Mesothelial cell of epicardium (in vitro differentiated cells): ENCODE measurements at places on chromosomes 5 and 9. TPM values are rescaled to one million over a fixed set of nuclear protein-coding genes. Genes with fewer than 3 reads are reported as not detected.

The CCNO gene
- total RNA-seq: 0.20 to 0.80 TPM (median 0.45 TPM) in 3 replicates

GRCh38 chr5:147483188-147483790 lies 26.6 kb downstream of the DPYSL3 start:
- no peak overlapping the region for H3K4me3 ChIP-seq
- H3K36me3 ChIP-seq: no peaks in the 10 kb centered on the region
- H3K27me3 ChIP-seq: no peaks in the 10 kb centered on the region
- peaks cover 57% of the 10 kb centered on the region for H3K4me1 ChIP-seq
- no peak for DNase-seq

DNA sequence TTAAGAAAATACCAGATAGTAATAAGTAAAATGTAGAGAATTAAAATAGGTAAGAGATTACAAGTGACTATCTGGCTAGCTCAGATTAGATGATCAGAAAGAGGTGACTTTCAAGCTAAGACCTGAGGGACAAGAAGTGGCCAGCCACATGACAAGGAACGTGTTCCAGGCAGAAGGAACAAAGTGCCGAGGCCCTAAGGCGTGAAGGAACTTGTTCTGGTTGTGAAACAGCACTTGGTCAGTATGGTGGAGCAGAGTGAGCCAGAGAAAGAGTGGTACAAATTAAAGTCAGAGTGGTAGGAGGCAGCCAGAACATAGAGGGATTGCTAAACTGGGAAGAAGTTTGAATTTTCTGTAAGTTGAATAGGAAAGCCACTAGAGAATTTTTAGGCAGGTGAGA lies 73.6 kb downstream of the ADRB2 start:
- DNase-seq: no peak
- no peaks in the 10 kb centered on the region for H3K36me3 ChIP-seq
- H3K27ac ChIP-seq: no peak overlapping the region
- peaks cover 8% of the 10 kb centered on the region for H3K27me3 ChIP-seq

DNA sequence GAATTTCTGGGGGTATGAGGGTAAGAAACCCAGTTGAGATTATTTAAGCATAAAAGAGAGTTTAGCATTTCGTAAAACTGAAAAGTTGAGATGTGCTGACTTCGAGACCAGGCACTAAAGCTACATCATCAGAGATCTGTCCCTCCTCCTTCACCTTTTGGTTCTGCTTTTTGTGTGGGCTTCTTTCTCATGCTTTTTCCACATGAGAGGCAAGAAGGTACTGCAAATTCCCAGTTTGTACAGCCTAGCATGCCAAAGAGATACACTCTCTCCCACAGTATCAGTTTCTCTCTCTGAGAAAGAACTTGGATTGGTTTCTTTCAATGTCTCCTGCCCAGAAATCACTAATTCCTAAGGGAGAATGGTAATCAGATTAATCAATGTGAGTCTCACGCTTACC lies 584.7 kb downstream of the SEMA5A start:
- H3K4me1 ChIP-seq: no peaks in the 10 kb centered on the region
- DNase-seq: no peak
- H3K27me3 ChIP-seq: peaks cover 25% of the 10 kb centered on the region
- no peaks in the 10 kb centered on the region for H3K36me3 ChIP-seq
- H3K27ac ChIP-seq: no peak overlapping the region
- no peak overlapping the region for H3K4me3 ChIP-seq

DNA sequence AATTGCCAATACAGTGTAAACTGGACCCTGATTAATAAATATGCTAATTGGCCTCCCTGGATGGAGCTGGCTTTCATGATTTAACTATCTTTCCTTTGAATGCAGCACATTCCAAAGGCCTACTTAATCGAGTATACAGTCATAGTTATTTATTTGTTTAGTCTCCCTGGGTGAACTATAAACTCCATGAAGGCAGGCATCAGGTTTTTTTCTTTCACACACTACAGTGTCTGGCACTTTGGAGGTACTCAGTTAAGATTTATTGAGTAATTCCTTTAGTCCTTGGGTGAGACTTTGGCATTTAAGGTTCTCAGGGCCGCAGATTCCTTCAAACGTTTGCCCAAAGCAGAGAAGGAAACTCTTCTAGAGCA lies 20.5 kb downstream of the RUSC2 start:
- no peak for DNase-seq
- peaks cover 14% of the 10 kb centered on the region for H3K4me1 ChIP-seq
- H3K4me3 ChIP-seq: no peak overlapping the region
- H3K27ac ChIP-seq: peak overlapping the region; percentile 87
- no peaks in the 10 kb centered on the region for H3K36me3 ChIP-seq

The PLGRKT gene
- 18.2 to 21.7 TPM (median 19.6 TPM) in 3 replicates for total RNA-seq
